ENCODE measurements at places on chromosomes 4 and X. TPM values are rescaled to one million over a fixed set of nuclear protein-coding genes. Genes with fewer than 3 reads are reported as not detected.

SMIM10 gene
- not detected for total RNA-seq

- no peak for DNase-seq
Observed at GRCh38 chr4:181821039-181822004, 421.9 kb upstream of the TENM3 start.

DGKK gene
- 43.2 TPM for total RNA-seq

- DNase-seq: no peak
Observed at GRCh38 chrX:41397219-41397618, 49.9 kb upstream of the NYX start.

Measured in HepG2 (cell line).